ENCODE measurements at places on chromosomes 7 and 10. TPM values are rescaled to one million over a fixed set of nuclear protein-coding genes. Genes with fewer than 3 reads are reported as not detected.

Gene ZNF33B
- polyA plus RNA-seq, result 5.6 TPM

GRCh38 chr10:64396105-64396708 is 875.0 kb downstream of the REEP3 start:
- H3K4me1 ChIP-seq, result no peaks in the 10 kb centered on the region
- no peak overlapping the region for H3K4me3 ChIP-seq
- H3K27ac ChIP-seq, result no peak overlapping the region
- no peaks in the 10 kb centered on the region for H3K27me3 ChIP-seq
- no peaks in the 10 kb centered on the region for H3K36me3 ChIP-seq
- no peak for DNase-seq

DNA sequence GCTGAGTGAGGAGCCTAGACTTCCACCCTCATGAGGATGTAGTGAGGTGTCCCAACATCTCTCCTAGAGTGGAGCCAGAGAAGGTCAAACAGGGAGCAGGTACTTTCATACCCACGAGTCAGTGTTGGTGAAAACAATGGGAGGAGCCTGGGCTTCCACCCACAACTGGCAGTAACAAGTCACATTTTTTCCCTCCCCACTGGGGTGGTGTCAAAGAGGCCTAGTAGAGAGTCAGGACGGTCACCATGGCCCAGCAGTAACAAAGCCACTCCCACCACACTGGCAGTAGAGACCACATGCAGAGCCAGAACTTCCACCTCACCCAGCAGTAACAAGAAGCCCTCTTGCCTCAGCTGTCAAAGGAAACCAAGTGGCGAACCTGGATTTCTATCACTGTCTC is 280.2 kb upstream of the IMMP2L start:
- no peaks in the 10 kb centered on the region for H3K4me1 ChIP-seq
- H3K27ac ChIP-seq, result no peak overlapping the region
- H3K36me3 ChIP-seq, result peaks cover 17% of the 10 kb centered on the region
- no peak overlapping the region for H3K4me3 ChIP-seq

- peaks cover 21% of the 10 kb centered on the region for H3K4me1 ChIP-seq
- no peaks in the 10 kb centered on the region for H3K27me3 ChIP-seq
- peak; percentile 56 for DNase-seq
- no peak overlapping the region for H3K27ac ChIP-seq
- no peaks in the 10 kb centered on the region for H3K36me3 ChIP-seq
- H3K4me3 ChIP-seq, result no peak overlapping the region
Observed at GRCh38 chr7:149790146-149790548, 16.8 kb upstream of the ZNF467 start.

GRCh38 chr10:63887023-63887589 is 365.9 kb downstream of the REEP3 start:
- no peak overlapping the region for H3K27ac ChIP-seq
- no peaks in the 10 kb centered on the region for H3K36me3 ChIP-seq
- DNase-seq, result no peak
- H3K4me1 ChIP-seq, result no peaks in the 10 kb centered on the region
